Fibroblast of skin of back (primary cell): ENCODE measurements at places on chromosomes 1 and 21.
A peak's percentile ranks its signal among the peaks of the same experiment; 100 is the strongest.

DNA sequence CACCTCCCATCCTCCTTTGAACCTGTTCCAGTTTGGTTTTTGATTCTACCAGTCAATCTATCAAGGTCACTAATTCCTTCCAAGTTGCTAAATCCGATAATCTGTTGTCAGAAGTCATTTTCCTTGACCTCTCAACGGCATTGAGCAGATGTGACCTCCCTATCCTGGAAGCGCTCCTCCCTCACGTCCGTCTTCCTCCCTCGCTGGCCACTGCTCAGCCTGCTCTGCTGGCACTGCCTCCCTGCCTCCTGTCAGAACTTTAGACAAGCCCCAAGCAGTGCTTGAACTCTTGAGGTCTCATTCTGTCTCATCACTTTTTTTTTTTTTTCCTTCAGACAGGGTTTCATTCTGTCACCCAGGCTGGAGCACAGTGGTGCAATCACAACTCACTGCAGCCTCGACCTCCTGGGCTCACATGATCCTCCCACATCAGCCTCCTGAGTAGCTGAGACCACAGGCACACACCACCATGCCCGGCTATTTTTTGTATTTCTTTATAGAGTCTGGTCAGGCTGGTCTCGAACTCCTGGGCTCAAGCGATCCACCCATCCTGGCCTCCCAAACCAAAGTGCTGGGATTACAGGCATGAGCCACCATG lies 4.4 kb upstream of the ACOT7 start:
- no peak for DNase-seq

GRCh38 chr1:168483539-168483938 lies 60.3 kb downstream of the XCL2 start:
- DNase-seq: peak; percentile 75

DNA sequence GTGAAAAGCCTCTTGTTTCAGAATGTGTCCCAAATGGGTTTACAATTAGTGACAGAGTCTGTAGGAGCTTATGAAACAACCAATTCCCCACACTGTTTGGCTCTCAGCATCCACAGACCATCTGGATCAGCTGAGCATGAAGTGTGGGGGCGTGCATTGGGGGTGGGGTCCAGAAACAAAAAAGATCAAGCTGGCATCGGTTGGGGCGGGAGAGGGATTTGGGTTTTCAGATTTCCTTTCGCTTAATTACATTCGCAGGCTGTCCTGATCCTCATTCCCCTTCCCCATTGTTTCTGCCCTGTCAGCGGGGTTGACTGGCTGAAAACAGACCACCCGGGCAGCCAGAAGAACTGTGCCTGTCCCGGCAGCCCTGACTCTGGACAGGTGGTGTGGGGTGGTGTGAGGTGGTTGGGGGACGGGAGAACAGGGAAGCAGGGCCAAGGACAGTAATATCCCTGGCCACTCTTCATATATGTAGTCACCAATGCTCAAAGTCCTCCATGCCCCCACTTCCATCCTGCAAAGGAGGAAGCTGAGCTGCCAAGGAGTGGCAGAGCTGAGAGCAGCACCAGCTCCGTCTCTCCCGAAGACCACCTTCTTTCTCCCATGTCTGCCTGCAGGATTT lies 92.0 kb downstream of the IER5 start:
- DNase-seq: no peak

DNA sequence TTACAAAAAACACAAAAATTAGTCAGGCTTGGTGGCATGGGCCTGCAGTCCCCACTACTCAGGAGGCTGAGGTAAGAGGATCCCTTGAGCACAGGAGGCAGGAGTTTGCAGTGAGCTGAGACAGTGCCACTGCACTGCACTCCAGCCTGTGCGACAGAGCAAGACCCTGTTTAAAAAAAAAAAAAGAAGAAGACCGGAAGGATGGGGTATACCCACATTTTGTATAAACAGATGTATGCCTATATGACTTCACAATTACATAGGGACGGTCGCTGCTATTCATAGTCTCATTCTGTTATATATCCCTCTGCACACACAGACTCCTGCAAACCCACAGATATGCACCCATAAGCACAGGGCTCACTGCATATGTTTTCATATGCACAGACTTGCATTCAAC lies 12.7 kb downstream of the LCK start:
- no peak for DNase-seq

DNA sequence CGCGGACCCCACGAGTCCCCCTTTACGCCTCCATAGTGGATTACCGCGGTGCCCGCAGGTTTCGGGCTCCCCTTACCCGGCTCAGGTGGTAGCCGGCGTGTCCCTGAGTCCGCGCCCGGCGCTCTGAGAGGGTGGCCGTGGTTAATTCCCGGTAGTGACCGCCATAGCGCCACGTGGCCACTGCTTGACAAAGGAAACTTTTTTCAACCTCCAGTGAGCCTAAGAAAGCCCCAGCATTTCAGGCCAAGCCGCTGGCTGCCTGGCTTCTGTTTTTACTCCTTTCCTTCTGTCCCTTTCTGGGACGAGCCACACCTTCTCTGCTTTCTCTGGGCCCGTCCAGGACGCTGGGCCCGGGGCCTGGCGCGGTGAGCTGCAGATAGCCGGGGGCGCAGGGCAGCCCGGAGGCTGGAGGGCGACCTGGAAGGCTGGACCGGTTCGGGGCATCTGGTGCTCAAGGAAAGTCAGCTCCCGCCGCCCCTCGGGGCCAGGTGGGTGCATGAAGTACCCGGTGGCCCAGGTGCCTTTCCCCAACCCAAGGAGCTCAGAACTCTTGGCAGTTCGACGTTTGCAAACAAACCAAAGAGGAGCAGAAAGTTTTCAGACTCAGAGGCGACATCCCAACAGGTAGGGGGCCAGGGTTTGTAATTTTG lies 540 bp upstream of the C1orf198 start:
- peak; percentile 74 for DNase-seq

DNA sequence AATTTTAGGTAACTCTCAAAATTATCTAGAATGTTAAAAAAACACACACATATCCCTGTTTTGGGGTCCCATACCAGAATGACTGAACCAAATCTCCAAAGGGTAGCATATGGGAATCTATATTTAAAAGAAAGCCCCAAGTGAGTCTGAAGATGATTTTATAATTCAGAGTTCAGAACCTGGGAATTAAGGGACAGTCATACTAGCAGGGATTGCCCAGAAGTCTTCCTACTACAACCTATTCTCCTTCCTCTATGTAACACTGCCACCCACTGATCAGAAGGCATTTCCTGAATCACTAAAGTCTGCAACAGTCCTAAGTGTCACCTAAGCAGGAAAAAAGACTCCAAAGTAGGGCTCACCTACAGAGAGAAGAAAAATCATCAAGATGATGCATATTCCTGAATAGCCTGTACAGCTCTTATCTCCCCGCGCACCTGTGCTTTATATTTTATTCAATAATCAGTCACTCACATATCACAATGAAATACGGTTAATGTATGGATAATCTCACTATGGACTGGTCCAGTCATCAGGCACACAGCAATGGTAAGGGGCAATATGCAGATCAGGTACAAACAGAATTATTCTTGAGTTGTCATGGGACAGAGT lies 4.9 kb downstream of the RGS1 start:
- DNase-seq: peak; percentile 59

DNA sequence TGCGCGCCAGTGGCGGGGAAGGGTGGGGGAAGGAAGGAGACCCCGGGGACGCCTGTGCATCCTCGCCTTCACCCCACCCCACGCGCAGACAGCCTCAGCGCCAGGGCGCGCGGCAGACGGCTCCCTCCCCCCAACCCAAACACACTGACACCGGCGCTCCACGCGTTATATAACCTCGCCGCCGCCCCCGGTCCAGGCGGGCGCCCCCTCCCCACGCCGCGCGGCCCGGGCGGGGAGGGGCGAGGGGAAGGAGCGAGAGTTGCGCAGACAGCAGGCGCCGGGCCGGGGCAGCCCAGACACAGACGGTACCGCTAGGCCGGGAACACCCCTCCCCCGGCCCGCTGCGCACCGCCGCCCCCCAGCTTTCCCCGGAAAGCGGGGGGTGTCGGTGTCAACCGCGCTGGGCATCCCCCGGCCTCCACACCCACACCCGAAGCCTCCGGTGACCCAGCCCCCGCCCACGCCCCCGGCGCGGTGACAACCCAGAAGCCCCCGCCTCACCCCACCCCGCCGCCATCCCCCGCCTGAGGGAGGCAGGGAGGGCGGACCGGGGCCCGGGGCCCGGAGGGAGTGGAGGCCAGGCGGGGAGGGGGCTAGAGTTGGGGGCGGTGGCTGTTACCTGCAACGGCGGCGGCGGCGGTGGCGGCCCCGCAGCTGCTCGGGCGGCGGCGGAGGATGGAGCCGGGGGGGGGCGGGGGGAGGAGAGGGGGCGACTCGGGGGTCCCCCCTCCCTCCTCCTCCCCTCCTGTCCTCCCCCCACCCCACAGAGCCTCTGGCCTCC lies 432 bp downstream of the AKT3 start:
- DNase-seq: no peak

DNA sequence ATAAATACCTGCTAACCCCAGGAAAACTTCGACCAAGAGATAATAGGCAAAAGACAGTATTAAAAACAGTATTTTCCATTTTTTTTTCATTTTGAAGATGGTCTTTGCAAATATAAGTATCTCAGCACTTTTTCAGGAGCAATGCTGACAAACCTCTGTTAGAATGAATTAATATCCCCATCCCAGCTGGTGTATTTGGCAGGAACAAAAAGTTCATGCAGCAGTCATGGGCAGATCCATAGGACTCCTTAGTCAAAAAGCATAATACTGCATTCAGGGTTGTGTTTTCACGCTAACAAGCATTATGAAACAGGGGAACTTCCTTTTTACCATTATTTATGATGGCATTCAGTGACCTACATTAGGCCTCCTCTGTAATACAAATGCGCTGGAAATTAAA lies 344.0 kb downstream of the ST6GALNAC3 start:
- DNase-seq: no peak

DNA sequence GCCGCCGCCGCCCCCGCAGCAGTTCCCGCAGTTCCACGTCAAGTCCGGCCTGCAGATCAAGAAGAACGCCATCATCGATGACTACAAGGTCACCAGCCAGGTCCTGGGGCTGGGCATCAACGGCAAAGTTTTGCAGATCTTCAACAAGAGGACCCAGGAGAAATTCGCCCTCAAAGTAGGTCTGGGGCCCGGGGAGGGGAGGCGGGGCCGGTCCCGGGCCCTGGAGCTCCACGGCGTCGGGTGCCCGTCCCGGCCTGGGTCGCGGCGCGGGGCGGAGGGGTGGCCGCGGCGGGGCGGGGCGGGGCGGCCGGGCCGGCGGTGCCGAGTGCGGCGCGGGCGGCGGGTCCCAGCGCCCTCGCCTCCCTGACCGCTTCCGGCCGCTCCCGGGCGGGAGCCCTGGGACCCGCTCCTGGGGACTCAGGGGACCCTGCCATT lies 646 bp downstream of the MAPKAPK2 start:
- no peak for DNase-seq

DNA sequence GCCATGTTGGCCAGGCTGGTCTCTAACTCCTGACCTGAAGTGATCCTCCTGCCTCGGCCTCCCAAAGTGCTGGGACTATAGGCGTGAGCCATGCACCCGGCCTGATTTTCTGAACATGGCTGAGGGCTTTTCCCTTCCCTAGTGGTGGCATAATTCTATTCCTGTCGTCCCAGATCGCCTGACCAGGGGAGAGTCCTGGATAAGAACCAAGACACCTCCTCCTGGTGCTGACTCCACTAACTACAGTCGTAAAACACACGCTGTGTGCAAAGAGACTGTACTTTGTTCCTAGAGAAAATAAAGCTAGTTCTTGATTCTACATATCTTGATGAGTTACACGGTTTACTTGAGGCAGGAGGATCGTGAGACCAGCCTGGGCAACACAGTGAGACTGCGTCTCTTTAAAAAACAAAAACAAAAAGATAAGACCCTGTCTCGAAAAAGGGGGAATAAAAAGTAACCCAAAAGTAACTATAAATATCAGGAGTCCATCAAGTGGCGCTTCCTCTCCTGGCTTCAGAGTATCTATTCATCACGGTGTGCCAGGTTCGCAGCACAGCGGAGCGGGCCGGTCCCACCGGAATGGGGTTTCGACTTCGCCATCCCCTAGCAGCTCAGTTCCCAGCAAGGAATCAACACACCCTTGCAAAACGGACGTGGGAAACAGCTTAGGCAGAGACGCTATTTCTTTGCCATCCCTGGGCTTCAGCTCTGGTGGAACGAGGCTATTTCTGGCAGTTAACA lies 973 bp downstream of the SDF4 start:
- peak; percentile 64 for DNase-seq

DNA sequence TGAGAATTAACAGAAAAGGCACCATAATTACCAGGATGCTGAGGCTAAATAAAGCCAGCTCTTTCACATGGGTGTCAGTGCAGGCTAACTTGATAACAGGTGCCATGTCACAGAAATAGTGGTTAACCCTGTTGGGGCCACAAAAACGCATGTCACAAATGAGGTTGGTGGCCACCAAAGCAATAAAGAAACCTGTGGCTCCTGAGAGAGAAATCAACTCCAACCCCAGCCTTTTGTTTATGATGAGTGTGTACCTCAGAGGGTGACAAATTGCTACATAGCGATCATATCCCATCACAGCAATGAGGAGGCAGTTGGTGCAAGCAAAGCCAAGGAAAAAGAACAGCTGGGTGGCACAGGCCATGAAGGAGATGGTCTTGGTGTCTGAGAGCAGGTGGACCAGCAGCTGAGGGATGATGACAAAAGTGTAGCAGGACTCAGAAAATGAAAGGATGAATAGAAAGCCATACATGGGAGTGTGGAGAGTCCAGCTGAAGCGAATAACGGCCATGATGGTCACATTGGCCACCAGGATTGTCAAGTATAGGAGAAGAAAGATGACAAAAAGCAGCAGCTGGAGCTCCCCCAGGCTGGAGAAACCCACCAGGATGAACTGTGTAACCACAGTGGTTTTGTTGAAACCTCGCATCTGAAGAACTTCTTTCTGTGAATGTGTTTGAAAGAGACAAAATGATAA lies at the start of gene OR10T2:
TSS of gene OR10T2 (minus strand) at position 649 of the 697 bp plus-strand sequence. CDS start at position 649, 0 bp downstream.
- DNase-seq: no peak

DNA sequence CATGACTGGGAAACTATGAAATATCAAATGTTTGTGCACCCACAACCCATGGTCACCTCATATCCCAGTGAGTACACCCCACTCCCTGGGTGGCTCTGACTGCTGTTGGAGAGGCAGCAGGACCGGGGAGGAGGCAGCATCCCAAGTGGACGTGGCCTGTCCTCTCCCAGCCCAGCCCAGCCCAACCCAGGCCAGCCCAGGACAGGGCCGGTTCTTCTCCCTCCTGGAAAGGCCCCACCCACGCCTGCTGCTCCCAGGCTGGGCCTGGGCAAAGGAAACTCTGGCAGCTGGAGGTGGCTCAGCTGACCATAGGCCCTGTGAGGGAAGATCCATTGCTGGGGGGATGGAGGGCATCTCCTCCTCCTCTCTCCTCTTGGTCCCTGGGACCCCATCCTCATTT lies 19.1 kb downstream of the MATN1 start:
- DNase-seq: no peak

GRCh38 chr1:86394416-86394815 lies 1.7 kb downstream of the ODF2L start:
- DNase-seq: peak; percentile 69
